ENCODE measurements at places on chromosomes 5 and 9.

GRCh38 chr9:120729791-120730241, 15.5 kb upstream of the MEGF9 start:
- no peak for DNase-seq

GRCh38 chr5:149584121-149584520, 2.8 kb downstream of the ARHGEF37 start:
- DNase-seq, result peak; percentile 52

DNA sequence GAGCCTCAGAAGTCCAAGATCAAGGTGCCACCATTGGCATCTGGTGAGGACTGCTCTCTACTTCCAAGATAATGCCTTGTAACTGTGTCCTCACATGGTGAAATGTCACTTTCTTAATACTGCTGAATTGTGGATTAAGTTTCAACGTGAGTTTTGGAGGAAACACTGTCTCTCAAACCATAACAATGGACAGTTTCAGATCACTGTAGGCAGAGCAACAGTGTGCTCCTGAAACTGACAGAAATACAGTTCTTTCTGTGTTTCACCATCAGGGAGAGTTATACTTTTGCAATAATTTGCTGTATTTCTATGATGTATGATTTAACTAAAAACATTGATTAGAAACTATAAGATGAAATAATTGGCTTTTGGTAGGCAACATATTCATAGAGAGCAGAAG, 1780.5 kb upstream of the CDH6 start:
- no peak for DNase-seq

DNA sequence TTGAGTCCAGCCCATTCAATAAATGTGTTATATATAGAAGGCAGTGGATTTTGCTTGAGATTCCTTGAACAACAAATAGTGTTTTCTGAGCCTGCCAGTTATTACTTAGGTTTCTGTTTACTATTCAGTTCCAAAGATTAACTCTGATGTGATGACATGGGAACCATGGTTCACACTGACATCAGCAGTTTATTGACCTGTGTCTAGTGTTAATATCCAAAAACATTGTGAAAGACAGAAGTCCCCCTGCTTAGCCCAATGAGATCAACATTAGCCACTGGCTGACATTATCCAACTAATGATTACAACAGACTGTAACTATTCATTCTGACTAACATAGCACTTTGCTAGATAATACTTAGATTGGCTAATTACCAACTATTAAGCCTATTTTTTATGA, 14.9 kb downstream of the APBA1 start:
- DNase-seq, result no peak

All from NCI-H524 (cell line).